ENCODE measurements at places on chromosomes 3 and 15. TPM values are rescaled to one million over a fixed set of nuclear protein-coding genes. Genes with fewer than 3 reads are reported as not detected.

Gene SCN10A
- 0.05 TPM for polyA plus RNA-seq

Gene CAND2
- polyA plus RNA-seq: 16.3 TPM

Gene CLDN11
- polyA plus RNA-seq: 479 TPM

Gene NRROS
- 4.3 TPM for polyA plus RNA-seq

Gene GOLGA8S
- polyA plus RNA-seq: 1.6 TPM

Gene BUB1B
- polyA plus RNA-seq: 16.2 TPM

Gene TRIM71
- polyA plus RNA-seq: 1.6 TPM

Data from spinal cord (tissue), 10 donors.